GF-D8 (cell line): ENCODE measurements at places on chromosomes 6 and 20.

- no peak for DNase-seq
These were observed 93.0 kb upstream of the CEP85L start for GRCh38 chr6:118744261-118744941.

GRCh38 chr6:28673787-28674671 lies 148.3 kb downstream of the GPX5 start:
- no peak for DNase-seq

DNA sequence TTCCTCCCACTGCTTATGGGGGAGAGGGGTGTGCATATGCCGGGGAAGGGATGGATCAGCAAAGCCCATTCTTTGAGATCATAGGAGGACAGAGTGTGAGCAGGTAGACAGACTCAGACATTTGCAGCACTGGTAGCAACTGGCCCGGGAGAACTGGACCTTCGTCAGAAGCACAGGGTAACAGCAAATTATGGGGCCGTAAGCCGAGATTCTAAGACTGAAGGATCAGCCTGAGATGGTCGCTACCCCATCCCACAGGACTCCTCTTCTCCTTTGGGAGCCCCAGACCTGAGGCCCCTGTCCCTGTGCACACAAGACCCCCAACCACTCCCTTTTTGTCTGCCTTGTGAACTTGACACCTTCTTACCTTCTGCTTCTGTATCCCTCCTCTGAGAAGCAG lies 106.5 kb downstream of the TOX2 start:
- DNase-seq: no peak

- no peak for DNase-seq
These were observed 33.0 kb downstream of the NUP153 start for GRCh38 chr6:17673543-17674254.

- no peak for DNase-seq
These were observed 22.2 kb downstream of the KHDC1L start for GRCh38 chr6:73203098-73203497.

- no peak for DNase-seq
These were observed 57.7 kb downstream of the CLVS2 start for GRCh38 chr6:123053602-123054225.

DNA sequence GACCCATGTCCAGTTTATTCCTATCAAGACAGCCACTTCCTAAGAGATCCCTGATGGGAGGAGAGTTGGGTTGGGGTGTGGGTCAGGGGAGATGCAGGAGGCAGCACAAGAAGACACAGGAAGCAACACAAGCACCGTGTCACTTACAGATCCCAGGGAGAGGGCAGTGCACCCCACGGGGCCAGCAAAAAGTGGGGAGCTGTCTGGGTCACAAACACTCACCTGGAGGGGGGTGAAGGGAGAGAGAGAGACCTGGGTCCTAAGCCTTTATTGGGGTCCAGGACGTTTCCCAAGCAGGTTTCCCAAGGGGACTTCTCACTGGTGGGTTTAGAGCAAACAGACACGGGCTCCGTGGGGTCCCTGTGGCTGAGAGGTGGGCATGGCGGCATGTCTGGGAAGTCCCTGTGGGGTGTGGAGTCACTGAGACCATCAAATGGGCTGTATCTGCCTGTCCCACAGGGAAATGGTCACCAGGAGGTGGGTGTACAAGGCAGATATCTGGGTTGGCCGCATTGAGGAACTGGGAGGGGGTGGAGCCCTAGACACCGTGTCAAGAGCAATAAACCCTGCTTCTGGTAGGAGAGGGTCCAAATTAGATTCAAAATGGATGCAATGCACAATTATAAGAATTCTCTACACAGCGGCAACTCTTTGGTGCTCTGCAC lies 1.6 kb upstream of the CD93 start:
- no peak for DNase-seq

- DNase-seq: no peak
These were observed 52.1 kb upstream of the CD93 start for GRCh38 chr20:23138226-23138625.

GRCh38 chr6:43932259-43933147 lies 162.5 kb downstream of the VEGFA start:
- no peak for DNase-seq

- no peak for DNase-seq
These were observed 60.9 kb downstream of the GFRAL start for GRCh38 chr6:55388211-55388610.

DNA sequence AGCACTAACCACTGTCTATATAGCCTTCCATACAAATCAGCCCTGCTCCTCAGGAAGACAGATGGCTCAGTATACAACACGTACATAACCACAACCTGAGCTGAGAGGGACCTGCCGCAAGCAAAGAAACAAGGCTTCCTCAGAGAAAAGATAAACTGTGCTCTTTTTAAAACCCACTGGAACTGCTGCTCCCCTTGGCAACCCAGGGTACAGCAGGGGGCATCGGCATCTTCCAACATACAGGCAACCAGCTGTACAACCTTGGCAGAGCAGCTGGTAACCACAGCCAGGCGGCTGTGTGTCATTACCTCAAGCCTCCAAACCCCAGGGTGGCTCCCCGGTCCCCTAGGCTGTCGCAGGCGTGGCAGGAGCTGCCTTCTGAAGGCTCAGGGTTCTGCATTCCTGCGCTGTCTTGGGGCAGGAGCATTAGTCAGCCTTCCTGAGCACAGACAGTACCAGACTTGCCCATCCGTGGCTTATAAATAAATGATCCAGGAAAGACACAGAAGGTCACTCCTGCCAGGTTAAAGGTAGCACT lies 249.5 kb downstream of the ADGRG6 start:
- DNase-seq: no peak

- DNase-seq: no peak
These were observed 107.0 kb downstream of the HIVEP1 start for GRCh38 chr6:12119085-12119588.

DNA sequence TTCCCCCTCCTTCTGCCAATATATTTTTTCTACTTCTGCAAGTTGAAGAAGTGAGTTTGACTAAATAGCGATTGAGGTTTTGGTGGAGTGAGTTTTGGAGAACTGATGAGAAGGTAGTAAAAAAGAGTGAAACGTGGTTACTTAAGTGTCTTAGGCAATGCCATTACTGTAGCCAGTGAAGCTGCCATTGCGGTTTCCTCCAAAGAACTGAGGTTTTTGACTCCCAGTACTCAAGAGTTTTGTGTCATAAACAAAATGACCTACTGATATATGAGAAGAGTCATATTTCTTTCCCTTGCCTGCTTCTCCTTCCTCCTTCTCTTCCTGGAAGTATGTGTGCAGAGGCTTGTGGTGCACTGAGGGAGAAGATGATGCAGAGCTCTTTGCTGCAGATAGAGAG lies 554.5 kb upstream of the MAP3K7 start:
- no peak for DNase-seq

GRCh38 chr20:17859002-17859615 lies 109.5 kb downstream of the SNX5 start:
- DNase-seq: no peak

- DNase-seq: no peak
These were observed 127.9 kb downstream of the CDK19 start for GRCh38 chr6:110687326-110687725.

GRCh38 chr6:118594877-118595276 lies 46.8 kb downstream of the PLN start:
- no peak for DNase-seq

DNA sequence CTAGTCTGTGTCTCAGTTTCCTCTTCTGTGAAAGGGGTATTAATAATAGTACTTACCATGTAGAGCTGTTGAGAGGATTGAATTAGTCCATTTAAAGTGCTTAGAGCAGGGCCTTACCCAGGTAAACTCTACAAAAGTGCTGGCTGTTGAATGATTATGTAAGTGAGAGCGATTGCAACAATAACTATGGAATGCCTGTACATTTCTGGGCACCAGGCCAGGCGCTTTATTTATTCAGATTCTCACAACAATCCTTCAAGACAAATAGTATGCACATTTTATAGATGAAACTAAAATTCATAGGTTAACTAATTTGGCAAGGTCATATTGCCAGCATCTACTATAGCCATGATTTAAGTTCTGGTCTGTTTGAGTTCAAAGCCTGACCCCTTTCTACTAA lies 78.3 kb upstream of the MMS22L start:
- no peak for DNase-seq

DNA sequence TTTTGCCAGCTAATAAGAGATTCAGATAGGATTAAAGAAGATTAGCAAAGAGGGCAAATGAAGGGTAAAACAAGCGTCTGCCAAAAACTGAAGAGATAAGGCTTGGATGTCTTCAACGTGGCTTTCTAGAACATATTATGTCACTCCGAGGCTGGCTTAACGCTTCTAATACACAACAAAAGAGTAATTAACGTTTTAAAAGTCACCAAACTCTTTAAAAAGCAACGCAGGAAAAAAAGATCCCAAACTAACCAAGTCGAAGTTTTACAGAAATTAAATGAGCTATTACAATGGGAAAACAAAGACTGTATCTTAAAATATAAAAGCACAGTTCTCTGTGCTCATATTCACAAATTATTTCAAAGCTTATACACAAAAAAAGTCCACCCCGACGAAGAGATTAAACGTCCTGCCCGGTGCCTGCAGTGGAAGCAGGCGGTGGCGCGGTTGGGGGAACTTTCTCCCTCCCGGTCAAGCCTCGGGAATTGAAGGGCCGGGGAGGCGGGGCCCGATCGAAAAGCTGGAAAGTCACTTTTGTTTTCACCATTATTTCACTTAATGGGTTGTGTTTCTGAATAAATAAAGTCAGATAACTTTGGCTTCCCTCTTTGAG lies 1.2 kb downstream of the MAK start:
- no peak for DNase-seq

DNA sequence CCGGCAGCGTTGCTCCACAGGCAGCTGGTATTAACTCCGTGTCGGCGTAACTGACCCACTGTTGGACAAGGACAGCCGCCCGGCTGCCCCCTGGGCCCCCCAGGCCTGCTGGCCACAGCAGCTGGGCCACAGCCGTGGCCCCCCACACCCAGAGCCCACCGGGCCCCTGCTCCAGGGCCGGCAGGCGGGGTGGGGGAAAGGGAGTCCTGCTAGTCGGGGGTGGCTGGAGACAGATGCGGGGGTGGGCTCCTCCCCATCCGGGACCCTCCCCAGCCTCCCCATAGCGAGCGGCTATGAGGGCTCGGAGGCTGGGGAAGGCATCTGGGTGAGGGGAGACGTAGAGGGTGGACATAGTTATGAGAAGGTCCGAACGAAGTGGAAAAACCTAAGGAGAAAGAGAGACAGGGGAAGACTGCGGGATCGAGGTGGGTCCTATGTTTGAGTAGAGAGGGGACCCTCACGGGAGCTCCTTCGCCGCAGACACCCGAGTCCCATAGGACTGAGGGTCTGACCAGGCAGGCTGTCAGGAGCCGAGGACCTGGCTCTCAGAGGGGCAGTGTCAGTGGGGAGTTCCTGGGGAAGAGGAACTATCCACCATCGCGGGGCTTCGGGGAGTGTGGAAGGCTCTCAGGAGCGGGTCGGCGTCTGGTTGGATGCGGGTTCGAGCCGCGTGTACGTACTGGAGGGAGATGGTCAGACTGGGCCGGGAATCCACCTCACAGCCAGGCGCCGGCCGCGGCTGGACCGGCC lies 511 bp downstream of the VARS1 start:
- DNase-seq: no peak

- peak; percentile 70 for DNase-seq
These were observed 154.6 kb downstream of the ZDHHC14 start for GRCh38 chr6:157535340-157536222.

DNA sequence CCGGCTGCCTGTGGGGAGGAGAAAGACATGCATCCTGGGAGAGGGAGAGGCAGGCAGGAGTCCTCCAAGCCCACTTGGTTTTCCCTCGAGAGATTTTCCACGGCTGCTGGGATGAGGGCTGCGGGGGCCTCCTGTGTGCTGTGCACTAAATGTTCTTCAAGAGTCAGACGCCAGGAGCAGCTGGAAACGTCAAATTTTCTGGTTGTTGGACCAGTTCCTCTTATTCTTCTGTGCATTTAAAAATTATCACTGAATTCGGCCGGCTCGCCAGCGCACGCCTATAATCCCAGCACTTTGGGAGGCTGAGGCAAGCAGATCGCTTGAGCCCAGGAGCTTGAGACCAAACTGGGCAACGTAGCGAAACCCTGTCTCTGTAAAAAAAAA lies 32.8 kb upstream of the NTSR1 start:
- no peak for DNase-seq

GRCh38 chr20:33653218-33653899 lies 8.8 kb upstream of the C20orf144 start:
- no peak for DNase-seq

DNA sequence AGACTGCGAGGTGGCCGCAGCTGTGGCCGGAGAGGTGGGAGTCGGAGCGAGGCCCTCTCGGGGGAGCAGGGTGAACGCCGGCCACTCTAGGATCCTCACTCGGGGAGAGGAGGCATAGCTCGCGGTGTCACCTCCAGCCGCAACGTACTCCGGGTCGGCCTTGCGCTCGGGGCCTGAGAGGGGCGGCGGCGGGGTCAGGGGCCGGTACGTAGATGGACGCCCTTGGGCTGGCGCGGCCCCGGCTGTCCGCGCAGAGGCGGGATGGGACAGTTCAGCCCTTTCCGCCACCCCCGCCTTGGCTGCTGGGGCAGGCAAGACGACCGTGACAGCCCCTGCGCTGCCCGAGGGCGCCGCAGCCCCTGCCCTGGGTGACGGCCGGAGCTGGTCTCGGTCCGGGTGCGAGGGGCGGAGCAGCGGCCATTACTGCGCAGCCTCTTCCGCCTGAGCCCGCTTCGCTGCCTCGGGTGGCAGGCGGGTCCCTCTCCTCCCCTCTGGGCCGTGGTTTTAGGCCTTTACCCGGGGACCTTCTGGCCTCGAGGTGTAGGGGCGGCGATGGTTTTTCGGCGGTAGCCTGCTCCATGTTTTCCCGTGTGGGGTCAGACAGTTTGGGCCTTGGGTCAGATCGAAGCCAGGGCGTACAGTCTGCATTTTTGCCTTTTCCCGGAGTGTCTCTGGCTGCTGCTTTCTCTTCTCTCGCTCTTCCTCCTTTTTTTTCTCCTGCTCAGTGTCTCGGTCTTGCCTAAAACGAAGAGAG lies 405 bp downstream of the RNF146 start:
- DNase-seq: peak; percentile 33

GRCh38 chr6:29945281-29945820 lies 3.0 kb downstream of the HLA-A start:
- DNase-seq: no peak

DNA sequence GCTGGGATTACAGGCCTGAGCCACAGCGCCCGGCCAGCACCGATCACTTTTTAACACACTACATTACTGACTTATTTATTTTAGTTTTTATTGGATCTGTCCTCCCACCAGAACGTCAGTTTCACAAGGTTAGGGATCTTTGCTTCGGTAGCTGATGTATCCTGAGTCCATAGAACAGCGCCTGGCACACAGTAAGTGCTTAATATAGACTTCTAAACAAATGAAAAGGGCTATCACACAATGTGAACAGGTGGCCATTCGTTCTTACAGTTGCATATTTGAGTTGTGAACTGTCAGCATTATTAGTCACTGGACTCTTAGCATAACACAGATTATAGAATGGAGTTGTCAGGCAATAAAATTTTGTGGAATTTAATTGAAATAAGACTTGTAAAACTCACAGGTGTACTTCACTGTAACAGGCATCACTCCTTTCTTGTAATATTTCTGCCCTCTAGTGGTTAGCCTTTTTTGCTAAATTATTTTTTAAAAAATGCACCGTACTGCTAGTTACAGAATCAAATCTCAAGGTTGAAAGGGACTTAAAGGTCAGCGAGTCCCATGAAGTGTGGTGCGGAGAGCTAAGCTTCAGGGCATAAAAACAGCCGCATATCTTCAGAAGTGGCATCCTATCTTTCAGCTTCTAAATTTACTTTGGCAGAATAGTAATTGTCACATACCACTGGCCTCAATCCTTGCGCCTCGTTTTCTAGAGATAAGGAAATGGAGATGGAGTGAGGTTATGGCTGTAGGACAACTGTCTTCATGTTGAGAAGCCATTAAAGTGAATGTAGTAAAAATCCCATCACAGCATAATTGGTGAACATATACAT lies 3.4 kb upstream of the TBC1D7 start:
- DNase-seq: no peak

- peak; percentile 40 for DNase-seq
These were observed 13.8 kb downstream of the RNASET2 start for GRCh38 chr6:166942393-166943168.
